ENCODE measurements at places on chromosomes 1 and 21.

DNA sequence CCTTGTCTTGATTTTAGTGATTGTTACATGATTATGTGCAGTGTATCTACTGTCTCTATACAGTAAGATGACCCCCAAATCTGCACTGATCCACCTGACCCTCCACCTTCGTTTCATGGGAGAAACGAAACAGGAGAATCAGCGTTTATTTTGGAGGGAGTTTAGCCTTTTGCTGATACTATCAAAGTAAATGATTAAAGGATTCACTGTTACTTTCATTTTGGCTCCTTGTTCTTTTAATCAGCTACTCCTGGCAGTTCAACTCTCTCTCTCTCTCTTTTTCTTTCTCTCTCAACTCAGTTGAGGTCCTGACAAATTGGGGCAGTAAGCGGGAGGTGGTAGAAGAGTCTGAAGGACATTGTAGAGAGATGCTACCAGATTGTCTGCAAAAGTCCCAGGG is 9.9 kb upstream of the OR6K3 start:
- DNase-seq, result no peak

DNA sequence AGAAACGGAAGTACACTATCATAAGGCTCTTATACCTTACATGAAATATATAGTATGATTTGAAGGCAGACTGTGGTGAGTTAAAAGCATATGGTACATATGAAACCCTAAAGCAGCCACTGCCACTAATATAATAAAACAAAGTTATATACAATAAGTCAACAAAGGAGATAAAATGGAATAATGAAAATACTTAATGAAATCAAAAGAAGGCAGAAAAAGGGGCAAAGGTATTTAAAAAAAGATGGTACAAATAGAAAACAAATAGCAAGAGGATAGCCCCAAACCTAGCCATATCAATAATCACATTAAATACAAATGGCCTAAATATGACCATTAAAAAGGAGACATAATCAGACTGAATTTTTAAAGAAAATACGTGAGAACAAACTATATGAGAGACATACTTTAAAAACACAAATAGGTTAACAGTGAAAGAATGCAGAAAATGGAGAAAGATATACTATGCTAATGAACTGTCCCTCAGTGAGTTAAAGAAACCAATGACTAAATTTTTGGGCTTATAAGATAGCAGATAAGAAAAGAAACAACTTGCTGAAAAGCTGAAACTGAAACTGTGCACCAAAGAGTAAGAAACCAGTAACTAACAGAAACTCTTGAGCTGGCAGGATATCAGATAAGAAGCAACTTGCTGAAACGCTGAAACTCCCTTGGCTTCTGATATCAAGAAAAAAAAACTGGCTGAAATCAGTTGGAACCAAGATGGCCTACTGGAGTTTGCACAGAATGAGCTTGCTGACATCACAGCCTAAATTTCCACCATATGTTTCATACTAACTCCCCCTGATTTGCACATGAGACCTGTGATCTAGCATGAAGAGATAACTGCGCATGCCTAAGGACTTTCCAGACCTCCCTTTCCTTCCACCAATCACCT is 44.3 kb upstream of the IL10 start:
- DNase-seq, result no peak

- DNase-seq, result peak; percentile 24
These were observed 70.0 kb downstream of the LUZP1 start for GRCh38 chr1:23098463-23099170.

- no peak for DNase-seq
These were observed 148.5 kb downstream of the POU2F1 start for GRCh38 chr1:167369175-167369574.

GRCh38 chr1:8255712-8256111 is 62.2 kb upstream of the SLC45A1 start:
- DNase-seq, result no peak

- no peak for DNase-seq
These were observed 868.2 kb upstream of the CXADR start for GRCh38 chr21:16644685-16645084.

GRCh38 chr1:69914976-69915765 is 290.2 kb downstream of the LRRC40 start:
- no peak for DNase-seq

- no peak for DNase-seq
These were observed 21.0 kb upstream of the LAMC1 start for GRCh38 chr1:183002267-183002666.

DNA sequence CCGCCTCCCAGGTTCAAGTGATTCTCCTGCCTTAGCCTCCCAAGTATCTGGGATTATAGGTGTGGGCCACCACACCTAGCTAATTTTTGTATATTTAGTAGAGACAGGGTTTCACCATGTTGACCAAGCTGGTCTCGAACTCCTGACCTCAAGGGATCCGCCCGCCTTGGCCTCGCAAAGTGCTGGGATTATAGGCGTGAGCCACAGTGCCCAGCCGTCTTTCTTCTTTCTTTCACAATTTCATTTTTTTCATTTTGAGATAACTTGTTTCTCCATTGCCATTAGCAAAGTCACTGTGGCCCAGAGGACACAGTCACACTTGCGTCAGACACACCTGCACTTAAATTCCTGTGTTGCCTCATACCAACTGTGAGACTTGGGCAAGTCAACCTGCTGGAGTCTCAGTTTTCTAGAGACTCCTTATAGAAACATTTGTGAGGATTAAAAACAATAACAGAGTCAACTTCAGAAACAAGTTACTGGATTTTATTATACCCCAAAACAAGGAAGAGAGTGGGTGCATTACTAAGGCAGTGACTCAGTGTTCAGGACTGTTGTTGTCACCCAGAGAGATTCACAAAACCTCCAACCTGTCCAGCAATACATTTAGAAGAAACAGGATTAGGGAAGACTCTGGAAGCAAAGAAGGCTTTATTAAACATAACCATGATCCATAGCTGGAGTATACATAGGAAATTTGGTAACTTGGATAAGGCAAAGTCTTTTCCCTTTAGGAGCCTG is 2.6 kb downstream of the TEDDM1 start:
- no peak for DNase-seq

- DNase-seq, result no peak
These were observed 362.6 kb upstream of the ADGRL4 start for GRCh38 chr1:79369091-79369490.

- DNase-seq, result no peak
These were observed 120.7 kb downstream of the GRIK3 start for GRCh38 chr1:36913484-36914060.

DNA sequence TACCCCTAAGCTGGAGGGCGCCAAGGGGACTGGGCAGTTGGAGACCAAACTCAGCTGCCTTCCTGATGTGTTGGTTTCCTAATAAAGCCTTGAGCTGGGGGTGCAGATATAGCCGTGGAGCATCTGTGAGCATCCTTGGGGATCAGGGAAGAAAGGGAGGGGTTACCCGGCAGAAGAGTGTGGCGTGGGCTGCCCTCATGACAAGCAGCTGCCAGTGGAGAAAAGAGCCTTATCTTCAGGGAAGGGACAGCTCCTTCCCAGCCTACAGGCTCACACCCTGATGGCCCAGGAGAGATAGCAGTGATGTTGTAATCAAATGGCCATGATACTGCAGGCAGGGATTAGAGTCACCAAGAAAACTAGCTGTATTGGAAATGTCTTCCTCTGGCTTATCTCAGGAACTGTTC is 10.8 kb upstream of the NFASC start:
- DNase-seq, result peak; percentile 20

Data from left ventricle myocardium inferior (tissue), 1 donor.